Karpas-422 (cell line): ENCODE measurements at places on chromosomes 5 and 9. TPM values are rescaled to one million over a fixed set of nuclear protein-coding genes. Genes with fewer than 3 reads are reported as not detected.

EIF4E1B gene
- total RNA-seq = not detected in 2 replicates

- no peak for DNase-seq
These were observed 55.7 kb downstream of the GLIS3 start for GRCh38 chr9:4243877-4244812.

GRCh38 chr9:114459464-114459863, 45.8 kb downstream of the WHRN start:
- DNase-seq = no peak

DNA sequence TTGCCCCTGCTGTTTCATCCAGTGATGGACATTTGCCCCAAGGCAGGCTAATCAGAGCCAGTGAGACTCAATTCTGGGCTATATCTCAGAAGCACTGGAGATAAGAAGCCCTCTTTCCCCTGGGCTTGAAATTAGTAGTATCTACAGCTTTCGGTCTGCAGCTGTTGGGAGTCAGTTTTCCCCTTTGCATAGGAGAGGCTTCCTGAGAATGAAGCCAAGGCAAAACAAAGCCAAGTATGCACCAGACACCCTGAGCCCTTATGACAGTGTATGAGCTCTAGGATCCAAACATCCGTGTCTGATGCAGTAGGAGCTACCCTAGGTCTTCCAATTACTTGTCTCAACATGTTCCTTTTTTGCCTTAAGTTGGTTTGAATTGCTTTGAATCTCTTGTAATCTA, 79.2 kb upstream of the PANK3 start:
- DNase-seq = no peak
